ENCODE measurements at places on chromosomes 16 and 17.

- DNase-seq, result no peak
Observed at GRCh38 chr16:19437280-19437679, 19.6 kb downstream of the TMC5 start.

DNA sequence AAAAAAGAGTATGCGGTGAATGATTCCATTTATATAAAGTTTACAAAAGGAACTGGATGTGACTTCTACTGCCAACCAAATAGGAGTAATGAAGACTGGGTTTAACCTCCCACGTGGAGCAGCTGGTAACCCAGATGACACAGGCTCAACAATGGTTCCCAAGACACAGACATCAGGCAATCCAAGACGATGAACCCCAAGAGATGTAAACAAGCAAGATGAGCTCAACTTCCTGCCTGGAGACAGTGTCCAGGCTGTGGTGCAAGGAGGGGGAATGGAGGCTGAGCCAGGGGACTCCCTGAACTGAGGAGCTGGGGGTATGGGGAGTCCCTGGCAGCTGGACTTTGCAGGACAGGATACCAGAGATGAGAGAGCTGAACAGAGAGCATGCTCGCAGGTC, 104.7 kb downstream of the LITAF start:
- DNase-seq, result no peak

GRCh38 chr17:933312-934073, 46.1 kb downstream of the NXN start:
- no peak for DNase-seq

- DNase-seq, result peak; percentile 43
Observed at GRCh38 chr17:57085448-57086068, 512 bp downstream of the AKAP1 start.

DNA sequence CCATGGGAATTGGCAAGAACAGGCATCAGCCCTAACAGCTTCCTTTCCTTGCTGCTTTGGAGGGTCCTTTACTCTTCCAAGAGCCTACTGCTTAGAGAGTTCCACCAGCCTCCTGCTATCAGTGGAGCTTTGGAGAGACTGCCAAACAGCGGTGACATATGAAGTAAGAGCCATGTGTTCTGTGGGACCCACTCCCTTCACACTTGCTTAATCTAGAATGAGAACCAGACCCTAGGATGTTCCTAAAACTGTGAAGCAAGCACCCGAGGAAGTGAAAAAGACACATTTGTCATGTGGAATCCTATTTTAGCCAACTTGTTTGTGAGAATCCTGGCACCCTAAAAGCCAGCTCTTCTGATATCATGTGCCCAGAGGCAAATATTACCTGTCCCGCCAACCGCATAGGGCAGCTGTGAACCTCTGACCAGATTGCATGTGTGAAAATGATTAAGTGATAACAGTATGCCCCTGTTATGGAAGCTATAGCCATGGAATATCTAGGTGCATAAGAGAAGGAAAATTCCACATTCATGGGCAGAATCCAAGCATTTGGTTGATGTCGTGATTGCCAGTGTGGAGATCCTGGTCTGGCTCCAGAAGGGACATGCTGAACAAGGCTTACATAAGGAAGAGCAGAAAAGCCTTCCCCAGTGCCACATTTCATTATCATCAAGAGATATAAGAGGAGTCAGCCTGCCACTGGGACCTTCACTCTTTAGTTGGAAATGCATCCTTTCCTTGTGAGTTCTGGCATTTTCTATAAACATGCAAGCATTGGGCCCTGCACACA, 18.7 kb downstream of the RCVRN start:
- DNase-seq, result no peak

DNA sequence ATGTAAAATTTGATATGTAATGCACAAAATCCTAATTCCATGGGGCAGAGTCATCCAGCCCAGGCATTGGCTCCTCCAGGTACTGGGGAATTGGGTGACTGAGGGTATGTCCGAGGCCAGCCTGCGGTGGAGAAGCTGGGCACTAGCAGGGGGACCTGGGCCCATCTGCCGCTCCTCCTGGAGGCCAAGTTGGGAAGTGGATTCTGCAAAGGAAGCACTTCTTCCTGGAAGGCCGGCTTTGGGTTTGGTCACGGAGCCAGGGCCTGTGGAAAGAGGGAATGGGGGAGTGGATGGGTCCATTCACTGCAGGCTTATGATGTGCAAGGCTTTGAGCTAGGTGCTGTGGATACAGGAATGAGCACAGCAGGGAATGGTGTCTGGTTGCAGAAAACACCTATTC, 85.8 kb downstream of the GNAO1 start:
- no peak for DNase-seq

GRCh38 chr16:56108724-56109123, 82.6 kb upstream of the GNAO1 start:
- DNase-seq, result no peak

GRCh38 chr17:30505868-30506417, 28.7 kb downstream of the GOSR1 start:
- DNase-seq, result no peak

DNA sequence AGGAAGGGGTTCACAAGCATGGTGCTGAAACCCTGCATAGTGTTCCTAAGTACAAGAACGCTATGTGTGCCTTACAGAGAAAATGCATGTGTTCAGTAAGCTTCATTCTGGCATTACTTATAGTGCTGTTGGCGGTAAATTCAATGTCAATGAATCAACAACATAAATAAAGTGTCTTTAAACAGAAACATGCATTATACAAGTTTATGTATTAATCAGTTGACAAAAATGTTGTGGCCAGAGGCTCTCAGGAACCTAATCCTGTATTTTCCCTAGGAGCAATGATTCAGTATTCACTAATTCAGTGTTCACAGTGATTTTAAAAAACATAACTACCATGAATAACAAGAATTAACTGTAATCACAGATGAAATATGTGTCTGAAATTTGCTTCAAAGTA, 47.1 kb upstream of the MYOCD start:
- DNase-seq, result no peak

DNA sequence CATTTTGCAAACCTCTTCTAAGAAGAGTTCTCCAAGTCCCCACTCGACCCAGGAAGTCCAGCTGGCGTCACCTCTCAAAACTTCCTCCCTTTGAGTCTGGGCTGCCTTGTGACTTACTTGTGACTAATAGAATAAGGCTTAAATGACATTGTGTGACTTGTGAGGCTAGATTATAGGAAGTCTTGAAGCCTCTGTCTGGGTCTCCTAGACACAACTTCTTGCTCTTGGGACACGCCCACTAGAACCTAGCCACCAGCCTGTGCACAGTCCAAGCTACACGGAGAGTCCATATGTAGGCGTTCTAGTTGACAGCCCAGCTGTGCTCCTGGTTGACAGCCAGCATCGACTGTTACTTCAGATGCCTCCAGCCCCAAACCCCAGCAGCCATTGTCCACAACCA, 66.7 kb upstream of the TANC2 start:
- no peak for DNase-seq

- no peak for DNase-seq
Observed at GRCh38 chr16:82756283-82756599, 129.5 kb downstream of the CDH13 start.

DNA sequence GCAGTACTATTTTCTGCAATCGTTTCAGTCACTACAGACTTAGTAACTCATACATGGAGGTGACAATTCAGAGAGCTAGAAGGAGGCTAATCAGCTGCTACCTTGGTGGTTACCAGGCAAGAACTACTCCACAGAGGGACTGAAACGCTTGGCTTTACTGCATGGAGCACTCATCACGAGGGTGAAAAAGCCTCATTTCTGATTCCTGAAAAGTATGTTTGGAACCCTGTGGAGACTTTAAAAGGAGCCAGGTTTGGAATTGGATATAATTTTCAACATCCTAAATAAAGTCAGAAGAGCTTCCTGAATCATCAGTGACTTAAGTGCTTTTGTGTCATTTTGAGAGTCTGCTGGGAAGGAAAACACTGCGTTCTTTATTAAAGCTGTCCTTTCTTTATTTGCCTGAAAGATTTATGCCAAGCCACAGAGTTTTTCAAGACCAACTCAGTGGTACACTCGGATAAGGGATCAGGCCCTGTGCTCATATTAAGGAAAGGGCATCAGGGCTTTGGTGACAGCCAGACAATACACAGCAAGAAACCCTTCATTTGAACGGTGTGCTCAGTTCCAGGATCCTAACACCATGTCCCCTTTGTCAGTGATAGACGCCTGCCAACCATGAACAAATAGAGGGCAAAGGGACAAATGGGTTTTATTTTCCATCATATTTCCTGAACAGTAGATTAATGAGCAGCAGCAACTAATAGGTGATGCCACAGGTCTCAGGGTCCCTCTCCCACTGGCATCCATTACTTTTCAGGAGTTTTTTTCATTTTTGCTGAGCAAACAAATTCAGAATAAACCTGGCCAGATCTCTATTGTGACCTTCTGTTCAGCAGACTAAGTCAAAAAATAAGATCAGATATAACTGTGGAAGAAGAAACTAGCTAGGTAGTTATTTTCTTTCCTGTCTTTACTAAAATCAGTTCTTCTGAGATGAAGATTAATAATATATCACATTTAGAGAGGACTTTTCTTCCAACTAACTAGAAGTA, 80.5 kb upstream of the CLEC18B start:
- DNase-seq, result no peak

DNA sequence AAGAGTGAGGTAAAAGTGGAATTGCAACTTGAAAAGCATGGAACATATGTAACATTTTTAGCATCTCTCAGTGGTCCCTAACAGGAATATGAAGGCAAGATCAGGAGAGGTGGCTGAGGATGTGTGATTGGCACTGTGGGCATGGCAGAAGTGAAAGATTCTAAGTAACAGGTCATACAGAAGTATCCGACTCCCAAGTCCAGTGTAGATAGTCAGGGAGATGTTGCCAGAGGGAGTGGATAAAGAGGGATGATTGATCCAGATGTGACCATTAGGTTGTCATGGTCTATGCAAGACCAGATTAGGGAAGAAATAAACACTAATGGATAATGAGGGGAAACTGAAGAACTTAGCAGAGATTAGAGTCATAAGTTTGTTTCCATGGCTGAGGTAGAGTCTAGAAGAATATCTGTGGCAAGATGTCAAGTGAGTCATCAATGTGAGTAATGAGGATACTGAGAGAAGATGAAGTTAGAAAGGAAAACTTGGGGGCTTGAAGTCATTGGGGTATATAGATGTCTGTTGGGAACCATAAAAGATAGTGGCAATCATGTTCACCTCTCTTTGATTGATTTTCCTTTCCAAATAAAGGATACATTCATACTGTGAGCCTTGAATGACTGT, 23.9 kb upstream of the CAPNS2 start:
- DNase-seq, result no peak

DNA sequence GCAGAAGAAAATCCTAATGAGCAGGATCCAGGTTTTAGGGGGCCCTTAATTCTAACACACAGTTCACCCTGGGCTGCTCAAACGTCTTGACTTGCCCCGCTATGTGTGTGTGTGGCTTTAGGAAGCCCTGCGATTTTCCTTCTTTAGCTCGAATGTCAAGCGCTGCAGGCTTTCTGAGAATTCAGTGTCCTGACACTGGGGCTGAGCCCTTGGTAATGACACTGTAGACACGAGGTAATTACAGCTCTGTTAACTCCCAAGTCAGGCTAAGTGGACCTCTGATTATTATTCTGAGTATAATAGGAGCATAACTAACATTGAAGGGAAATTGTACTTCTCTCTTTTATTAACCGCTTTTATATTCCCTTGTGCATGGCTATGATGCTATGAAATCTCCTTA, 202.1 kb downstream of the RBFOX1 start:
- no peak for DNase-seq

GRCh38 chr16:86590501-86591144, 12.3 kb downstream of the FOXL1 start:
- no peak for DNase-seq

- DNase-seq, result no peak
Observed at GRCh38 chr17:59396134-59396826, 64.8 kb downstream of the YPEL2 start.

GRCh38 chr16:22625967-22626366, 115.3 kb downstream of the NPIPB5 start:
- no peak for DNase-seq

DNA sequence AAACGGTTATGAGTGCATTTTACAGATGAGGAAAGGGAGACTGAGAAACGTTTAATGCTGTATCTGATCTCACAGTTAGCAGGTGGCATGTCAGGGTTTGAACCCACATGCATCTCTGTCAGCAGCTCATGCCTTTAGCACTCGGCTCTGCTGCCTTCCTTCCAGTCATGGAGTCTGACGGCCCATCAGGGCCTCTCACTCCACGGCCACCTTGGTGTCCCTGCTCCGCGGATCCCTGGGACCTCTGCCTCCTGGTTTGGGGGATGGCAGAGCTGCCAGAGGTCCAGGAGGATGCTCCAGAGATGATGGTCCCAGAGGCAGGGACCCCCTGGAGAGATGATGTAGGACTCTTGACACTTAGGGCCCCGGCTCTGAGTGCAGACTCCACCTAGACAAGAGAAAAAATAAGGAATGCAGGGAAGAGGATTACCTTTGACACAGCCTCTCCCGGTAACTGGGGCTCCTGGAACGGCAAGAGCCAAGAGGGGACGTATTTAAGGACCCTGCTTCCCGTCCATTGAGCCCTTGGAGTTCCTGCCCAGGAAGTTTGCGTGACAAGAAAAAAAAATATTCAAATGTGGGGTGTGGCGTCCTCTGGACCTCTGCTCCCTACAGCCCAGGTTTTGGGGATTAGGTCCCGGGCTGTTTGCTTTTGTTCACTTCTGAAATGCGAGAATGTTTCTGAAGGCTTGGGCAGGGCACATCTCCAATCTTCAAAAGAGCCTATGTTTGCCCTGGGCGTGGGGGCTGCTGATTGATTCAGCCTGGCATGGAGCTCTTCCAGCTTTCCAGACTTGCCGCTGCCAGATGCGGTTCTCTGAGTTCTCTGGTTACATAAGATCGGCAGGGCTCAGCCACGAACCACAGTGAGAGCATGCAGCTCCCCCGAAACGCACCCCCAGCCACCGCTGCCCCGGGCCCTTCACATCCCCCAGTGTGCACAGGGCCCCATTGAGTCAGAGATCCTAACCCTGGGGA, at the start of gene ALDH3A1:
TSS of gene ALDH3A1 (minus strand) at position 470 of the 978 bp plus-strand sequence. CDS start 3,169 bp downstream, outside the sequence.
- no peak for DNase-seq

GRCh38 chr17:35144840-35145239, 2.7 kb upstream of the NLE1 start:
- DNase-seq, result no peak

DNA sequence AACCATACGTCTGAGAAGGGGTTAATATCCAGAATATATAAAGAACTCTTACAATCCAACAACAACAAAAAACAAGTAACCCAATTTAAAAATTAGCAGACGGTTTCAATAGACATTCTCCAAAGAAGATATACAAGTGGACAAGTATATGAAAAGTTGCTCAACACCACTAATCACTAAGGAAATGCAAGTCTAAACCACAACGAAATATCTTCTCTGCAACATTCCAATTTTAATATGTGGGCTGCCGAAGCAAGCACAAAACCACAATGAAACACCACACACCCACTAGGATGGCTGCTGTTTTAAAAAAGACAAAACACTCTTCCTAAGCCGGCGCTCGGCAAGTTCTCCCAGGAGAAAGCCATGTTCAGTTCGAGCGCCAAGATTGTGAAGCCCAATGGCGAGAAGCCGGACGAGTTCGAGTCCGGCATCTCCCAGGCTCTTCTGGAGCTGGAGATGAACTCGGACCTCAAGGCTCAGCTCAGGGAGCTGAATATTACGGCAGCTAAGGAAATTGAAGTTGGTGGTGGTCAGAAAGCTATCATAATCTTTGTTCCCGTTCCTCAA, 5.9 kb upstream of the SLC13A2 start:
- DNase-seq, result no peak

- DNase-seq, result no peak
Observed at GRCh38 chr17:80758481-80759376, 214.1 kb downstream of the RPTOR start.

GRCh38 chr17:65723431-65724151, 162.1 kb upstream of the AXIN2 start:
- no peak for DNase-seq

All from T-cell (primary cell).